ENCODE measurements at places on chromosomes 12 and 14.

GRCh38 chr14:75566321-75566720, 12.1 kb upstream of the FLVCR2 start:
- no peak for DNase-seq

GRCh38 chr12:30965613-30965985, 39.1 kb downstream of the TSPAN11 start:
- no peak for DNase-seq

DNA sequence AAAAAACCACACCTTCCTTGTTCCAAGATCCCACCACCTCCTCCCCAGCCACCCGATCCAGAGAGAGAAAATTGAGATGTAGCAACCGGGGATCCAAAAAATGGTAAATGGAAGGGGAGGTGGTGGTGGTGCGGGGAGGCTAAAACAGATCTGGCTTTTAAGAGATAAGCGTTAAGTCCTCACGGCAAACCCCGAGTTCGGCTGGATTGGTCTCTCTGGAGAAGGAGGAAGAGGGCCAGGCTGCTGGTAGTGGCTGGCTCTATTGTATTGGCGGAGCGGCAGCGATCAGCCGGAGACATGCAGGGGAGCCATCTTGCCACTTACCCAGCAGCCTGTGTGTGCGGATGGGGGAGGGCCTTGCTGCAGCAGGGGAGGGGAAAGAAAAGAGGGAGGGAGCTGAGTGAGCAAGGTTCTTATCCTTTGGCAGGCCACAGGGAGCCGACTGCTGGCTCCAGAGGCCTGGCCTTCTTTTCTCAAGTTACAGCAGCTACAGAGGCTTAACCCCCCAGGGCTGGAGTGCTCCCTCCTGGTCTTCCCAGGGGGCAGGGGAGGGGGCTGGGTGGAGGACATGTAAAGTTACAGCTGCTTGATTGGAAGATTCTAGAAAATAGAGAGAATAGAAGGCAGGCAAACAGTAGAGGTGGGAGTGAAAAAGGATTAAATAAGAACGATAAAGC, 14.1 kb upstream of the CDH24 start:
- peak; percentile 96 for DNase-seq

DNA sequence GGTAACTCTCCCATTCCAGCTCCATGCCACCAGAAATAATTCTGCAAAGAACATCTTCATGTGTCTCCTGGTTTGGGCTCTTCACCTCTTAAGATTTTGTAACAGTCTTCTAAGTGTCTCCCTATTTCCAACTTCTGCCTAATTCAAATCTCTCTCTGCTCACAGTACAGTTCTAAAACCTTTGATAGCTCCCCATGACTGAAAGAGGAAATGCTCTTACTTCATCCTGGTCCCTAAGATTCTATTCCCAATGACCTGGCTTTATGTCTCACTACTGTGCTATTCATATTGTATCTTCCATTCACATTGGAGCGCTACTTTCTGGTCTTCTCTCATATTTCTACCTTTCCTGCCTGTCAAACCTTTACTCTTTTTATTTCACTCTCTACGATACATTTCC, 1.6 kb downstream of the AMN1 start:
- no peak for DNase-seq

GRCh38 chr14:31541702-31542101, 19.5 kb upstream of the NUBPL start:
- DNase-seq = no peak

GRCh38 chr14:56064513-56064912, 53.7 kb upstream of the PELI2 start:
- DNase-seq = no peak
